ENCODE measurements at places on chromosomes 16 and 17.

DNA sequence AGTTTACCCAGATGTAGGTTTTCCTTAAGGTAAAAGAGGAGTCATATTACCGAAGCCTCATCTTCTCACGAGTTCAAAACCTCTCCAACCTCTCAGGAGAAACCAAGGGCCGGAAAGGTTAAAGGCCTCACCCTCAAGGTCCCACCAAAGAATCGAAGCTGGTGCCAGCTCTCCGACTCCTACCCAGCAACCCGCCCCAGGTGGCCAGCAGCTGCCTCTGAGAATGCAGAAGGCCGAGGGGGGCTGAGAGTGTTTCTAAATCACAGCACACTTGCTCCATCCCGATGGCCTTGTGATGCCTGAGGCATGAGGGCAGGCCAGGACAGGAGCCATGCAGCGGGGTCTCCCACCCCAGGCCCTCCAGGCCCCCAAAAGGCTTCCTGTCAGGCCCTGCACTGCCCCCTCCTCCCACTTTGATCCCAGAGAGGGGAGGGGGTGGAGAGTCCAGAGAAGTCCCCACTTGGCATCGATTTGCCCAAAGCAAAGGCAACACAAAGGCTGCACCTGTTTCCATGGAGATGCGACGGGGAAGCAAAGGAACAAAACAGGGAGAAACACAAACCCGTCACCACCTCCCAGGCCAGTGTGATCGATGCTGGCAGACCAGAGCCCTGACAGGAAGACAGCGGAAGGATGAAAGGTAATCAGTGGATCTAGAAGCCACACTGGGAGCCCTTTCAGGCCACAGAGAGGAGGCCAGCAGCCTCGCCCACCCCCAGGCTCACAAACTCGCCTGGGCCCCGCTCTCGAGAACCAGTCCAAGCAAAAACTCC is 39.0 kb downstream of the CUEDC1 start:
- DNase-seq, result no peak

- peak; percentile 27 for DNase-seq
Measured at GRCh38 chr17:35849469-35850348, 19.0 kb downstream of the HEATR9 start.

GRCh38 chr17:38355251-38355650 is 3.6 kb downstream of the SOCS7 start:
- no peak for DNase-seq

GRCh38 chr16:11583889-11584565 is 2.7 kb downstream of the LITAF start:
- DNase-seq, result no peak

DNA sequence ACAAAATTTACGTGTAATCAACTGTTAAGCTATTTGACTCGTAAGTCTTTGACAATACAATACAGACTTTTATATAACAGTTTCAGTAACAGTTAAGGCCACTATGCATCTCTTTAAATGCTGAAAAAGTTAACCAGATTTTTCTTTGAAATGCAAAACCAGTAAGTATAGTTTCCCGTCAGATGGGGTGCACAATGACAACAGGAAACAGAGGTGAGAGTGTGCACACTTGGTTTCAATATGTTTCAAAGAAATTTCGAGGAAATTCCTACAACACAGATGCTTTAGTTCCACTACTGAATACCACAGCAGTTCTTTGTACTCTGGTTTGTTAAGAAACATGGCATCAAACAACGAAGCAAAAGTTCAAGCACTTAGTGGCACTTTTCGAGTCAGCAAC is 48.4 kb downstream of the RNF157 start:
- DNase-seq, result no peak

DNA sequence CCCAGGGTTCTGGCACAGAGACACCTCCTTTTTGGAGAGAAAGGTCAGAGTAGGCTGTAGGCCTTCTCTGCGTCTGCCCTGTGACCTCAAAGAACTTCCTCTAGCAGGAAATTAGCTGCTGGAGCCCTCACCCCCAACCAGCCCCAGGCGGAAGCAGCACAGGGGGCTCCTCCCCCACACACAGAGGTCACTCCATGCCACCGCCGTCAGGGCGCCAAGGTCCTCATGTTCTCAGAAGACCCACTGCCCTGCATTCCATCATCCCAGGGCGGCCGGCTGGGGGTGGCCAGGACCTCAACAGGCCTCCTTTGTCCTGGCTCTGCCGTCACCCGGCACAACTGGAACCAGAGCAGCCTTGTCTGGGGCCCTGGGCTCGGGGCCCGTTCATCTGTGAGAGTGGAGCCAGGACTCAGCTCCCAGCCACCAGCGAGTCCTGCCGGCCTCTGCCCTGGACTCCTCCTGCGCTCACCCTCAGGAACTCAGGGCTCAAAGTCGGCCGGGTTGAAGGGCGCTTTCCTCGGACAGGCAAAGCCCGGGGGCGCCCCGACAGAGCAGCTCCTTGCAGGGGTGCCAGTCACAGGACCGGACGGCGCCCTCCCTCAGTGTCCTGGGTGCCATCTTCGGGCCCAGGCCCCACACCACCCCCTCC is 1.2 kb downstream of the TMC6 start:
- DNase-seq, result no peak

GRCh38 chr16:86391984-86392383 is 118.3 kb upstream of the FOXF1 start:
- no peak for DNase-seq

GRCh38 chr17:75260641-75261335 is 618 bp downstream of the GGA3 start:
- no peak for DNase-seq

GRCh38 chr17:62995377-62995885 is 29.4 kb downstream of the TANC2 start:
- no peak for DNase-seq

DNA sequence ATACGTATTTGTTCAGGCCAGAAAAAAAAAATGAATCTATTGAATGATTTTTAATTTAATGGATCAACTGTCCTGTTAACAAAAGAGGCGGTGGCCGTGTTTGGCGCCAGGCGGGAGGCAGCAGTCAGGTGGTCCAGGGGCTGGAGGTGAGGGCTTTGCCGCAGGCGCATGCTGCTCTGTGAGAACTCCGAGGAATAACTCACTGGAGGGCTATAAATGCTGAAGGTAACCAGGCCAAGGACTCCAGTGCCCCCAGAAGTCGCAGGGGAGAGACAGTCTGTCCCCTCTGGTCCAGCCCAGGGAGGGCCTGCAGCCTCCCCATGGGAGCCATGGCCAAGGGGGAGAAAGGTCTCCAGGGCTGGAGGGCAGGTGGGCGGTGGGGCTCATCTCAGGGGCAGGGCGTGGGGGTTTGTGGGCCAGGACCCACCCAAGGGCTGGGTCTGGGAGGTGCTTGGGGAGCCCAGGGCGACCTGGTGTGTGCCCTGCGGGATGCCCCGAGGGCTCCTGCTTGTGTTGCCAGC is 7.1 kb upstream of the BAHCC1 start:
- no peak for DNase-seq

DNA sequence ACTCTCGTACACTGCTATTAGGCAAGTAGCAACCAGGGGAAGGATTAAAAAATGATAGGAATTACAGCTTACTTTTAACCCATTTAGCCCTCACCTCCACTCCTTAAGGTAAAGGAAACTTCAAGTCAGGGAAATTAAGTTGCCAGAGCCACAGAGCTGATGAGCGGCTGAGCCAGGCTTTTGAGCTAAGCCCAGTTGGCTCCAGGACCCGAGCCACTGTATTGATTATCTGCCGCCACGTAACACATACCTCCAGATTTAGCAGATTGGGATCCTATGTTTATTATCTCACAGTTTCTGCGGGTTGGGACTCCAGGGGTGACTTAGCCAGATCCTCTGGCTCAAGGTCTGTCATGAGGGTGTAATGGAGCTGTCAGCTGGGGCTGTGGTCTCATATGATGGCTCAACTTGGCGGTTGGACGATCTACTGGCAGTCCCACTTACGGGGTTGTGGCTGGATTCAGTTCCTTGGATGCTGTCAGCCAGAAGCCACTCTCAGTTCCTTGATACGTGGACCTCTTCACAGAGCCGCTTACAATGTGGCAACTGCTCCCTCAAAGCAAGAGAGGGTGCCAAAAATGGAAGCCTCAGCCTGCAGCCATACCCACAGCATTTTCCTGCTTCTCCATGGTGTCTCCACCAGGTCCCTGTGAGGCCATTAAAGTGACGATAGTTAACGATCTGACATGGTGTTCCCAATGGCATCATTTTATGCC is 57.3 kb downstream of the TMEM186 start:
- DNase-seq, result no peak

DNA sequence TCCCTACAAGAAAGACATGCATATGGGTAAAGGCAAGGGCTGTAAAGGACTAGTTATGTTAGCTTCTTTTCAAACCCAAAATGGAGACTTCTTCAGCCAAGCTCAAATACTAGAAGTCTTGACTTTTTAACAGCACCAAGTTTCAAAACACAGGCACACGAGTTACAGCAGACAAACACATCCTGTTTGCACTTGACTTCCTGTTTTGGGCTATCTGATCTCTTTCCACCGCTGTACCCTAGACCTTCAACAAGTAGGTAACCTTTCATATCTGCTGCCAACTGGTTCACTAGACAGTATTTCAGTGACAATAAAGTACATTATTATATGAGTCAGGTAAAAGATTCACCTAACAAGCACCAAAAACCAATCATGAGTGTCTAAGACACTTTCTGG is 12.3 kb downstream of the RFFL start:
- DNase-seq, result no peak

GRCh38 chr17:63395075-63395805 is 50.9 kb downstream of the CYB561 start:
- DNase-seq, result no peak

DNA sequence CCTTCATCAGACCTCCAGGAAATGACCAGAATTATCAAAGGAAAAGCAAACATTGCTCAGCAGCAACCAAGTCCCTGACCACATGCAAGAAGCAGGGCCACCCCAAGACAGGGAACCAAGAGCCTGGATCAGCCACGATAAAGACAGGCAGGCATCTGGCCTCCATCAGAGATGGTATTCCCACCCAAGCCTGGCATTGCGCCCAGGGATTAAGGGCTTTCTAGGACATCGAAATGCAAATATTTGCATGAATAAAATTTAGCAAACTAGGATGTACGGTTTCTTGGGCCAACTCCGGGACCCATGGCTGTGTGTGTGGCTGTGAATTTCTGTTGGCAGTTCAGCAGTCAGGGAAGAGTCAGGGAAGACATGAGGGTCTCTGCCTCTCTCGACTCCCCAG is 241.4 kb upstream of the DYNLRB2 start:
- DNase-seq, result no peak

DNA sequence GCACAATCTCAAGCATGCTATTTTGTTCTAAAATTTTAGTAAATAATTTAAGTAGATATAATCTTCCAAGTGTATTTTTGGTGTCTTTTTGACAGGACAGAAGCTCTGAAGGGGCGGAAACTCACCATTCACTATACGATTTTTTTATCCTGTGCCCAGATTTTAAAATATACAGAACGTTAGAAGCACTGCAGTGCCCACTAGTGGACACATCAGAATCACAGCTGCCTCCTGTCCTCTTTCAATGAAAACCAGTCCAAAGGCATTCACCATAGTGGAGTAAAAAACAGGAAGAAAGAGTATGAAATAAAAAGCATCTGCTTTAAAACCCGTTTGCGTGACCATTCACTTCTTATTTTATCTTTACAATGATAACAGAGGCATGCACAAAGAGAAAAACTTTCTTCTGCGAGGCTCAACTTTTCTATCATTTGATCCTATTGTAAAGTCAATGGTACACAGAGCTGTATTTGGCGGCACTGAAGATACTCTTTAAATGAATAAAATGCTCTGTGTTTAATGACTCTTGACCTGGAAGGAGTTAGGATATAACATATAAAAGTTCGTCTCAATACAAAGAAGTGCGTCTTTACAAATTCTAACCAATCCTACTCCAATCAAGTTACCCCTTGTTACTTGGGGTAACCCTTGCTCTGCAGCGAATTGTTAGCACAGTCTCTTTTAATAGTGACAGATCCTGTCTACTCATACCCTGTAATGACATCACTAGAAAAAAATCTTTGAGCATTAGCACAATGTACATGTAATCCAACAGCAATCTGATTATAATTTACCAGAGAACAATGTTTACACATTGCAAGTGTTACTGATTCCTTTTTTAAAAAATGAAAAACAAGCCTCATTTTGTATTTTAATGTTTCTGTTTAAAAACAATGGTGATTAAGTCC is 339.8 kb upstream of the PSMD7 start:
- DNase-seq, result no peak

GRCh38 chr16:50367777-50368409 is 895 bp downstream of the BRD7 start:
- DNase-seq, result no peak

Data from stimulated activated CD8-positive, alpha-beta memory T cell treated with anti-CD3 and anti-CD28 coated beads, Interleukin-4, amount 100 ng/mL, for 1 hour (primary cell).